ENCODE measurements at places on chromosomes 6 and 20. TPM values are rescaled to one million over a fixed set of nuclear protein-coding genes. Genes with fewer than 3 reads are reported as not detected.

- DNase-seq = no peak
Observed at GRCh38 chr6:25058941-25059340, 123.2 kb upstream of the RIPOR2 start.

- no peak for DNase-seq
Observed at GRCh38 chr6:161452241-161452640, 178.4 kb upstream of the AGPAT4 start.

GRCh38 chr6:127522714-127523113 is 3.6 kb upstream of the MTCL3 start:
- no peak for DNase-seq

DNA sequence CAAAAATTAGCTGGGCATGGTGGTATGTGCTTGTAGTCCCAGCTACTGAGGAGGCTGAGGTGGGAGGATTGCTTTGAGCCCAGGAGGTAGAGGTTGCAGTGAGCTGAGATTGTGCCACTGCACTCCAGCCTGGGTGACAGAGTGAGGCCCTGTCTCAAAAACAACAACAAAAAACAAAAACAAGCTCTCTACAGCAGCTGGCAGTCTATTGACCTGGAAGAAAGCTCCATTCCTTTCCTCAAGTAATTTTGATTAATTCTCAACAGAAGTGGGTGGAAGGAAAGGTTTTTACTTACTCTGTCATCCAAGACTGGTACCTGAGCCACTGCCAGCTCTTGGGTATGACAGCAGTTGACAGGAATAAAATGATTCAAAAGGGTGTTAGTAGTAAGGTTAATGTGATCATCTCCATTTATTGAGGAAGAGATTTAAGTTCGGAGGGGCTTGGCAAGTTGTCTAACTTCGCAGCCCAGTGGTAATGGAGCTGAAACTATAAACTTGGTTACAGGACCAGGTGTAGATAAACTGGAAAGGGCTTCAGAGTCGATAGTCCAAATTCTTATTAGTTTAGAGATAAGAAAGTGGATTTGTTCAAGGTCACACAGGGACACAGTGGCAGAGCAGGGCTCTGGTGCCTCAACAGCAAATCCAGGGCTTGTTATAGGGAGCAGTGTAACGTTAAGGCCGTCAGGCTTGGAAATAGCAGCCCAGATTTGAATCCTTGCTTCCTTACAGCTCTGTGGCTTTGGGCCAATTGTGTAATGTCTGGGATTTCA is 14.8 kb downstream of the SRSF3 start:
- DNase-seq = no peak

- no peak for DNase-seq
Observed at GRCh38 chr20:49637046-49637637, 69.2 kb upstream of the PTGIS start.

DNA sequence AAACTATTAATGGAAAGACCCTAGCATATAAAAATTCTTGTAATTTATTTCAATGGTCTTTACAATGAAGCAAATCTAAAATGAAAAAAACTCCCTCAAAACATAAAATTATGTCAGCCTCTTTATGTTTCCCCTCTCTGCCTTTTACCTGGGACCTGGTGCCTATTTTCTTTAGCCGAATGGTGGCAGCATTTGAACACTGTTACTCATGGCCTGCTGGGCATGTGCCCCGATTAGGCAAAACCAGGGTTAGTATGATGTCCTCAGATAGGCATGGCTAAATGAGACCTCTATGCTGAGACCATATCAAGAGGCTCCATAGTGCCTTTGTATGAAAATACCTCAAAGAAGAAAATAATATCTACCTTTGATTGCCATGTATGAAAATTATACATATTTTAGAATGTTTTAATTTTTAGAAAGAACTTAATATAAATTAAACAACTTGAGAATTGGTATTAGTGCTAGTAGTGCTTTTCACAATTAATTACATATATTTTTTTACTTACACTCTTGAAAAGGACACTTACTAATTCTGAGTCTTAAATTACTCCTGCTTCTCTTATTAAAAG is 22.5 kb upstream of the C6orf58 start:
- DNase-seq = no peak

- DNase-seq = no peak
Observed at GRCh38 chr6:79435746-79436145, 101.5 kb downstream of the LCA5 start.

- DNase-seq = no peak
Observed at GRCh38 chr6:150934380-150934779, 68.9 kb downstream of the MTHFD1L start.

- no peak for DNase-seq
Observed at GRCh38 chr20:60228255-60228654, 270.0 kb downstream of the CDH26 start.

GRCh38 chr6:39273406-39273821 is 40.8 kb downstream of the KCNK17 start:
- no peak for DNase-seq

- no peak for DNase-seq
Observed at GRCh38 chr6:135229996-135230395, 48.9 kb downstream of the MYB start.

DNA sequence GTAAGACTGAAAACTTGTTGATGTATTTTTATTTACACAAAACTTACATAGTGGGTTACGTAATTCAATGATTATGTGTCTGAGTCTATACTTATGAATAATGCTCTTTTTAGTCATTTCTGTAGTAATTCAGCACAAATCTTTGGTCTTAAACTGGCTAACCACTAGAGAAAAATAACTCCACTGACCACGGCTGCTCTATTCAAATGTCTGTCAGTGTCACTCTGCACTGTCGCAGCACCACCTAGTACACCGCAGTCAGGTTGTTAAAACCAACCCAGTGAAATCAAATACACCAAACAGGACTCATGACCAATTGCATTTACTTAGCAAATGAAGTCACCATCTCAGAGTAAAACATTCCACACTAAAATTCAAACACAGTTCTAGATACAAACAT is 93.5 kb upstream of the CCDC28A start:
- no peak for DNase-seq

- no peak for DNase-seq
Observed at GRCh38 chr6:33979750-33980149, 166.1 kb downstream of the GRM4 start.

- DNase-seq = no peak
Observed at GRCh38 chr6:128112494-128112893, 211.6 kb upstream of the THEMIS start.

DNA sequence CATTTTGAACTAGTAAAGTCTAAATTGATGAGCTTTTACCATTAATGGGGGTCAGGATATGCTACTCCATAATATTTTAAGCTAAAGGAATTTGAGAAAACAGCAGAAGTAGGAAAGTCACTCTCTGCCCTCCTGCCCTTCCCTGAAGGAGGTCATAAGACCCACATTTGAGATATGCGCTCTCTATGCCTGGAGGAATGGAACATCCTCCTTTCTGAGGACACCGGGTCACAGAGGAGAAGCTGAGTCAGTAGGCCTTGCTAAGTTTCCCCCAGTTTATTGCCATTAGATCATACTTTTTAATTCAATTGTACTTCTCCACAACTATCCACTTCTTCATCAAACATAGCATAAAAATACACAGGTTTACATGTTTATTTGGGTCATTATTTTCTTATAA is 40.3 kb downstream of the AKAP7 start:
- DNase-seq = no peak

GRCh38 chr6:136918706-136919105 is 3.4 kb upstream of the SLC35D3 start:
- DNase-seq = no peak

DNA sequence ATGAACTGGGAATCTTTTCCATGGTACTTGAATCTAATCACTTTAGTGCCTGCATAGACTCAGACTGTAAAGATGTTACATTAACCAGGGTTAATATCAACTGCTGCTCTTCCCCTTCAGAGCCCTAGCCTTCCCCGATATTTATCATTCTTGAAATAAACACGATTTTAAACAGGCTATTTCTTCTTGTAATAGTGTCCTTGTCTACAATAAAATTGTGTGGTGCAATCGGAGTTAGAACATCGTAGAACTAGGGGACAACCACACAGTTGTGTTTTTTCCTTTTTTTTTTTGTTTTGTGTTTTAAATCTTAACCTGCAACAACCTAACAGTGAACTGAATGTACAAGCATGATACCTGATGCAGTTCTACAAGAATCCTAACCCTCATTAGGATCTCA is 4.5 kb downstream of the GJA1 start:
- no peak for DNase-seq

- no peak for DNase-seq
Observed at GRCh38 chr6:36904114-36904513, 18.4 kb downstream of the C6orf89 start.

- no peak for DNase-seq
Observed at GRCh38 chr6:14897831-14898230, 348.0 kb upstream of the JARID2 start.

- DNase-seq = no peak
Observed at GRCh38 chr6:170378502-170378901, 71.9 kb downstream of the FAM120B start.

GRCh38 chr20:17012546-17013226 is 214.2 kb upstream of the PCSK2 start:
- no peak for DNase-seq

- DNase-seq = no peak
Observed at GRCh38 chr6:5302995-5303622, 41.8 kb downstream of the FARS2 start.

DNA sequence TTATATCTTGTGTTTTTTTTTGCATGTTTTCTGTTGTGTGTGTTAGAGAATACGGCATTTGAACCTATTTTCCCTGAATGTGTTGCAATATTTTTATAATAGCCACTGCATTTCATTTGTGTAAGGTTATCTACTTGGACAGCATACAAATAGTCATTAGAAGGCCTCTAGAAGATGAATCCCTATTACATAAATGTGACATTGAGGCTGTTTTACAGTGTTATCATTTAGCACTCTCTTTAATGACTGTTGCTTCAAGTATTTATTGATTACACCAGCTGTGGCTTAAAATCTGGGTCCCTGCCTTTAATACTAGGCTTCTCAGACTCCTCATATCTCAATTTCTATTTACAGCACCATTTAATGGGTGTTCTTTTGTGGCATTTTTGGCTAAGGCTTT is 465.8 kb downstream of the FRK start:
- no peak for DNase-seq

DNA sequence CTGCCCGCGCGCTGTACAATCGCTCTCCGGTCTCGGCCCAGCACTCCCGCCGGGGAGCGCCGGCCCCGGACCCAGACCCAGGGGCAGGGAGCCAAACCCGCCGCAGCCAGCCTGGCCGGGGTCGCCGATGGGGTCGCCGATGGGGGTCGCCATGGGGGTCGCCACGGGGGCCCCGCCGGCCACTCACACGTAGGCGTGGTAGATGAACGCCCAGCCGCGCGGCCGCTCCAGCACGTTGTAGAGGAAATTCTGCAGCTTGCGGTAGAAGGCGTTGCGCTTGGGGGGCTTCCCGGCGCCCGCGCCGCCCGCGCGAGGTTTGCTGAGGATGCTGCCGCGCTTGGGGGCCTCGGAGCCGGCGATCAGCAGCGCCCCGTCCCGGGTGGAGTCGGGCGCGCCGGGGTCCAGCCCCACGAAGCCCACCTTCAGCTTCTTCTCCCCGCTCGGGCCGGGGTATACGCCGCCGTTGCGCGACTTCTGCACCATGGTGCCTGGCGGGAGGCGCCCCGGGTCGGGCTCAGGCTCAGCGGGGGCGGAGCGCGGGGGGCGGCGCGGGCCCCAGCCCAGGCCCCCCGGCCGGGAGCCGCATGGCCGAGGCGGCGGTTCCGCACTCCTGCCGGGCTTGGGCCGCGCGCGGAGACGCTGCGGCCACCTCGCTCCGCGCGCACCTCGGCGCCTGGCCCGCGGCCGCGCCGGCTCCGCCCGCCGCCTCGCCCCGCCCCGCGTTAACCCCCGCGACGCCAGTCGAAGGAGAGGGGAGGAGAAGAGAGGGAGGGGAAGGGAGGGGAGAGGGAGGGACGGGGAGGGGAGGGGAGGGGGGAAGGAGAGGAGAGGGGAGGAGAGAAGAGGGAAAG is at the start of gene KCNQ2:
Gene KCNQ2, minus strand, starts transcription at position 675 of the 851 bp plus-strand sequence. Its CDS starts 192 bp downstream, at position 483.
- DNase-seq = no peak

GRCh38 chr6:155197932-155198331 is 65.9 kb upstream of the CLDN20 start:
- no peak for DNase-seq

GRCh38 chr6:125190667-125191066 is 37.1 kb downstream of the TPD52L1 start:
- DNase-seq = no peak

- DNase-seq = no peak
Observed at GRCh38 chr20:45370571-45371160, 7.5 kb downstream of the TP53TG5 start.

GRCh38 chr20:40689100-40689942 is at the start of gene MAFB:
MAFB (minus strand) TSS chr20:40689236; CDS start chr20:40688850, 386 bp downstream.
- DNase-seq = peak; percentile 97

DNA sequence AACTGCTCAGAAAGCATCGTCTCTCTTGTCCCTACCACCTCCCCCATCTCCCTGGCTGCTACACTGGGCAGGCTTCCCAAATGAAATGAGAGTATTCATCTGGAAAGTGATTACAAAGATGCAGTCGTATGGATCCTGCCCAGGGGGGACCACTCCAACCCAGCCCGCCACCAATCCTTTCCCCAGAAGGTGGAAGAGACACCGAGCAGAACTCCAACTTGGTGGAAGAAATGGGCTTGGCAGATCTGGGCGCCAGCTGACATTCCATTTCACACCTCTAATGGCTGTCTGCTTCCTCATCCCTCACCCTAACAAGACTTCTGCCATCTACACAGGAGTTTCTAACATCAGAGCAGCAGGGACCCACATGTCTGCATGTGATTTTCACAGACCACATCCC is 12.7 kb downstream of the PKHD1 start:
- no peak for DNase-seq

GRCh38 chr6:10210052-10210451 is 204.8 kb downstream of the TFAP2A start:
- no peak for DNase-seq

- DNase-seq = no peak
Observed at GRCh38 chr6:13538084-13538483, 36.3 kb upstream of the SIRT5 start.

ZSCAN16 gene
- total RNA-seq = 12.1 TPM

PRDM13 gene
- not detected for total RNA-seq

SLC17A2 gene
- total RNA-seq = 0.21 TPM

LY86 gene
- not detected for total RNA-seq

BACH2 gene
- total RNA-seq = 33.5 TPM

NKAIN2 gene
- total RNA-seq = 1.7 TPM

EIF6 gene
- 124 TPM for total RNA-seq

ARFGEF2 gene
- total RNA-seq = 39.2 TPM

MOG gene
- not detected for total RNA-seq

SIRPD gene
- total RNA-seq = not detected

FBXO5 gene
- total RNA-seq = 10.7 TPM

FGD2 gene
- total RNA-seq = not detected

CHRNA4 gene
- total RNA-seq = 9.1 TPM

SLC26A8 gene
- not detected for total RNA-seq

TGM3 gene
- total RNA-seq = 1.5 TPM

ADGB gene
- total RNA-seq = 0.31 TPM

CLPSL2 gene
- total RNA-seq = not detected

OR2B6 gene
- total RNA-seq = not detected

ECT2L gene
- total RNA-seq = 0.07 TPM

FAM209A gene
- total RNA-seq = 0.52 TPM

FRS3 gene
- total RNA-seq = 7.0 TPM

ZNF322 gene
- total RNA-seq = 40.2 TPM

PBOV1 gene
- total RNA-seq = not detected

NOX3 gene
- not detected for total RNA-seq

TRIM40 gene
- total RNA-seq = not detected
